ENCODE measurements at places on chromosomes 5 and 9.

DNA sequence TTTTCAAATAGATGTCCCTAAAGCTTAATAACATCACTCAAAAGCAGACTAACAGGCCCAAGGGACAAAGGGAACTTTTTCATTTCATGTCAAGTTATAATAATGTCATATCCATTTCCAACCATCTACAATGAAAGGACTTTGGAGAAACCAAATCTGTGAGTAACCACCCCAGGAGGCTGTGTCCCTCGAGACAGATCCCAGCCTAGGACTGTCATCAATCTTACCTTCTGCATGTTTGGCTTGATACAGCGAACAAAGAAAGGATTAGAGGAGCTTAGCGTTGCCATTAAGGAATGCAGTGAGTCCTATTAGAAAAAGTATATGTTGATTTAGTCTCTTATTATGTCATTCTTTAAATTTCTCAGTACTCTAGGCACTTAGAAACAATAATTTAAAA lies 137.8 kb upstream of the RETREG1 start:
- no peak for DNase-seq

DNA sequence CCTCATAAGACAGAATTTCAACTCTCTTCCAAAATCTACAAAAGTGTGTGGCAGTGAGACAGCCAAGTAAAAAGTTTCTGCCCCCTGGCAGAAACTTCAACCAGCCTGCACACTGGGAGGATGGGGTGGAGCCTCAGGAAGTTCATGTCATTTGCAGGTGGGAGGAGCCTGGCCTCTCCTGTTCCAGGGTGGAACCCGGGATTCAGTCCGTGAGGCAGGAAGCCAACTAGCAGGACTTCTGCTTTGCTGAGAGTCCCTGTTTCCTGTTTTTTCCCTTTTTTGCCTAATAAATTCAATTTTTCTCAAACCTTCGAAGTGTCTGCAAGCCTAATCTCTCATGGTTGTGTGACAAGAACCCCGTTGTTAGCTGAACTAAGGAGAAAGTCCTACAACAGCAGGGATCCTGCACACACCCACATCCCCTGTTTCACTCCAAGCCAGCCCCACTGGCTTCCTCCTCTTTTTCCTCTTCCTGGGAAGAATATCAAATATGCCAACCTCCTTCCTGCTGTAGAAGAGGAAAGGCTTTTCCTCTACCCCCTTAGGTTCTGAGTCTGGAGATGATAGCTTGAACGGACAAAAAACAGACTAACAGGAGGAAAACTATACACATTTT lies 69.3 kb downstream of the ALDH7A1 start:
- no peak for DNase-seq

DNA sequence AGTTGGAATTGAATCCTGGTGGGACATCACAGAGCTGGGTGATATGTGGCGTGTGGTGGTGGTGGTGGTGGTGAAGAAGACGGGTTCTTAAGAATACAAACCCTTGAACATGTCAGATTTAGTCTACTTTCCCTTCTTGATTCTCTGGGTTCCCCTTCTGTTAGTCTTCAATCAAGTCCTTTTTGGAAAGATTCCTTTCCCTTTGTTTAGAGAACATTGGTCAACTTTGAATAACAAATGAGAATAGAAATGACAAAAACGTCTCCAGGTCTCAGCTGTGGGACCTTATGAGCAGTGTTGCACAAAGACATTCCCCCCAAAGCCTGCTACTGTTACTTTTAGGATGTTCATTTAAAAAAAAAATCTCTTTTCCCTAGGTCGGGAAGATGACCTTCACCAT lies 46.3 kb downstream of the MAP1B start:
- no peak for DNase-seq

GRCh38 chr5:173890195-173890991 lies 2.2 kb downstream of the CPEB4 start:
- no peak for DNase-seq

DNA sequence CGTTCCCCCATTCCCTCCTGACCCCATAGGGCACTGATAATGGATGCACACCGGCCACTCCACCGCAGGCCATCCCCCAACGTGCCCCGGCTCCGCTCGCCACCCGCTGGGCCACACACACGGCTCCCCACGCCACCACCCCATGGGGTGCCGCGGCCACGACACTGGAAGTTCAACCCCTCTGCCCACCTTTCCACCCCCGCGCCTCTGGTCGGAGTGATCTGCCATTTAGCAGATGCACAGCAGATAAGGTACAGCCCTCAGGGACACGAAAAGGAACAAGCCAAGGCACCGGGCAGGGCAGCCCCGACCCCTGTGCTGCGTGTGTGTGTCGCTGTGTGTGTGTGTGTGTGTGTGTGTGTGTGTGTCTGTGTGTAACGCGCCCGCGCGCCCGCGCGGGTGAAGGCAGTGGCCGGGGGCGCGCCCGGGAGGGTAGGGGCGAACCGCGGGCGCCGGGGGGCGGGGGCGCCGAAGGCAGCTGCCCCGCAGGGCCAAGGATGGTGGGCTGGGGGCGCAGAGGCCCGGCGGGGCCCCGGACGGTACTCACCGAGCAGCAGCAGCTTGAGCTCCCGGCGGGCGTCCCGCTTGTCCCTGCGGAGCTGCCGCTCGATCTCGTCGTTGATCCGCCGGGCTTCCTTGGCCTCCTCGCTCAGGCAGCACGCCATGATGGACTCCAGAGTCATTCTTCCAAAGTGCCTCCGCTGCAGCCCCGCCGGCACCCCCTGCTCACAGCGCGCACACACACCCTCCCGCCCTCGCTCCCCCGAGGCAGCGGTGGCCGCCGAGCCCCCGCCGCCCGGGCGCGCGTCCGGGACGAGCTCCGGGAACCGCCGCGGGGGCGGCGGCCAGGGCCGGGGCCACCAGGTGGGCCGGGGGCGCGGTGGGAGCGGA lies 813 bp downstream of the GNAQ start:
- peak; percentile 15 for DNase-seq

- DNase-seq: no peak
These were observed 9.9 kb upstream of the PCSK5 start for GRCh38 chr9:75880618-75881017.

DNA sequence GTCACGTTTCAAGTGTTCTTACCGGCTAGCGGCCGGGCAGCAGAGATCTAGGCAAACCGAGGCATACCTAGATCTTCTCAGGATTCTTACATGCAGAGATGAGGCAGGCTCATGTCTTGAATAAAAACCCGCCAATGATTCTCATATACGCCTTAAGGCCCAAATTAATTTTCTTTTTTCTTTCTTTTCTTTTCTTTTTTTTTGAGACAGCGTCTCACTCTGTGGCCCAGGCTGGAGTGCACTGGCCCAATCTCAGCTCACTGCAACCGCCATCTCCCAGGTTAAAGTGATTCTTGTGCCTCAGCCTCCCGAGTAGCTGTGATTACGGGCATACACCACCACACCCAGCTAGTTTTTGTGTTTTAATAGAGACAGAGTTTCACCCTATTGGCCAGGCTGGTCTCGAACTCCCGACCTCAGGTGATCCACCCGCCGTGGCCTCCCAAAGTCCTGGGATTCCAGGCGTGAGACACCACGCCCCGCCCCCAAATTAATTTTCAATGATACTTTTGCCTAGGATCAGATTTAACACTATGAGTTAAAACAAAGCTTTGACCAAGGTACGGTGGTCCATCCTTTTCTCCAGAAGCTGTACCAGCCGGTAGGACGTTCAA lies 1.5 kb downstream of the C9orf40 start:
- no peak for DNase-seq

- DNase-seq: no peak
These were observed 20.1 kb downstream of the FBXL17 start for GRCh38 chr5:108361771-108362170.

- DNase-seq: no peak
These were observed 53.1 kb downstream of the PLPPR1 start for GRCh38 chr9:101081641-101082040.

- DNase-seq: no peak
These were observed 490.9 kb downstream of the GADD45G start for GRCh38 chr9:90095682-90096081.

DNA sequence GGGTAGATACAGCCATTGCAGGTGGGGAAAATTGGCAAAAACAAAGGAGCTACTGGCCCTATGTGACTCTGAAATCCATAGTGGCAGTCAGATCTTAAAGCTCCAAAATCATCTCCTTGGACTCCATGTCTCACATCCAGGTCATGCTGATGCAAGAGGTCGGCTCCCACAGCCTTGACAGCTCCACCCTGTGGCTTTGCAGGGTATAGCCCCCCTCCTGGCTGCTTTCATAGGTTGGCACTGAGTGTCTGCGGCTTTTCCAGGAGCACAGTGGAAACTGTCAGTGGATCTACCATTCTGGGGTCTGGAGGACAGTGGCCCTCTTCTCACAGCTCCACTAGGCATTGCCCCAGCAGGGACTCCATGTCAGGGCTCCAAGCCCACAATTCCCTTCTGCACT lies 1190.1 kb downstream of the CDH12 start:
- DNase-seq: no peak

DNA sequence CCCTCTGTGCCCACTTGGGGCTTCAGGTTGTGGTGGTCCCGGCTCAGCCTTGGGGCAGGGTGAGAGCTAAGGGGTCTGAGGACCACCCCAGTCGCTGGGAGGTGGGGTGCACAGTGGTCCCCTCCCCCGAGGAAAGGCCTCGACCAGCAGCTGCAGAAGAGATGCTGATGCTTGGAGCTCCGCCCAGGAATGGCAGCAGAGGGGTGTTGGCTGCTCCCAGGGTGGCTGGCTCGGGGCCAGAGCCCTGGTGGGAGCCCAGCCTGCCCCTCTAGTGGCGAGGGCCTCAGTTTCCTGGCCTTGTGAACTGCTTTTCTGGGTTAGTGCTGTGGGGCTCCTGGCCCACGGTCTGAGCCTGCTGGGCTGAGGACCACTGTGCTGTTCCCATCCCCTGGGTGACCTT lies 1.2 kb downstream of the DIPK1B start:
- DNase-seq: no peak

DNA sequence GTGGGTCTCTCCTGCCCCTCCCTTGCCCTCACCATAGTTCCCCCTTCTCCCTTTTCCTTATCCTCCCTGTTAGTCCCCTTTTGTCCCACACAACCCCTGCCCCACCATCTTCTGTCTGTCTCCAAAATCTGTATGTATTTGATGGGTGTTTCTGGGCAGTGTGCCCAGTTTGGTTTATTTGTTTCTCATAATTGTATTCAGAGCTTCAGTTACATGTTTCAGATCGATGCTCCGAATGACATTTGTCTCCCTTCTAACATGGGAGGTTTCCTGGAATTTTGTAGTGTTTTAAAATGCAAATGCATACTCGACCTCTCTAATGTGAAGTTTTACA lies 22.2 kb downstream of the FBXL7 start:
- DNase-seq: no peak
